ENCODE measurements at places on chromosomes 4 and X.

DNA sequence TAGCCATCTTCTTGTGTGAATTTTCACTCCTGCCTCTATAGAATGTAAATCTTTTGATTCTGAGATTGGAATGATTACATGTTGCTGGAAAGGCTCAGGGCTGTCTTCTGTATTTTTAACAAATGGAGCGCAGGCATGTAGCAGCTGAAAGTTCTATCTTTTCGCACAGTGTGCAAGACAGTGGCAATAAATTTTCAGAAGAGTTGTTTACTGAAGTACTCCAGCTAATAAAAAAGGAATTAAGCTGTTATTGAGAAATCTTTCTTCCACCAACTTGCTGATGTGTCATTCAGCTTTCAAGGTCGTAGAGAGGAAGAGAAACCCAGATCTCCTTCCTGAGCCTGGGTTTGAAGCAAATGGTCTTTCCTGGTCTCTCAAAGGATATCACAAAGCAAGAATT is 122.0 kb upstream of the PUDP start:
- DNase-seq, result no peak

DNA sequence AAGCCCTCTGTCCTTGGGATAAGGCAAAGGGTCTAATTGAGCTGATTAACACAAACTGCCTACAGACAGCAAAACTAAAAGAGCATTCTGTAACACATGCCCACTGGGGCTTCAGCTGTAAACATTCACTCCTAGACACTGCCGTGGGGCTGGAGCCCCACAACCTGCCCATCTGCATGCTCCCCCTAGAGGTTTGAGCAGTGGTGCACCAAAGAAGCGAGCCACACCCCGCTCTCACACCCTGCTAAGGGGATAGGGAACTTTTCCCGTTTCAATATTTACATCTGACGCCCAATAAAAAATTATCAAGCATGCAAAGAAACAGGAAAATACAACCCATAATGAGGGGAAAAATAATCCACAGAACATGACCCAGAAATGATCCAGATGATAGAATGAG is 46.9 kb upstream of the HSD17B10 start:
- no peak for DNase-seq

DNA sequence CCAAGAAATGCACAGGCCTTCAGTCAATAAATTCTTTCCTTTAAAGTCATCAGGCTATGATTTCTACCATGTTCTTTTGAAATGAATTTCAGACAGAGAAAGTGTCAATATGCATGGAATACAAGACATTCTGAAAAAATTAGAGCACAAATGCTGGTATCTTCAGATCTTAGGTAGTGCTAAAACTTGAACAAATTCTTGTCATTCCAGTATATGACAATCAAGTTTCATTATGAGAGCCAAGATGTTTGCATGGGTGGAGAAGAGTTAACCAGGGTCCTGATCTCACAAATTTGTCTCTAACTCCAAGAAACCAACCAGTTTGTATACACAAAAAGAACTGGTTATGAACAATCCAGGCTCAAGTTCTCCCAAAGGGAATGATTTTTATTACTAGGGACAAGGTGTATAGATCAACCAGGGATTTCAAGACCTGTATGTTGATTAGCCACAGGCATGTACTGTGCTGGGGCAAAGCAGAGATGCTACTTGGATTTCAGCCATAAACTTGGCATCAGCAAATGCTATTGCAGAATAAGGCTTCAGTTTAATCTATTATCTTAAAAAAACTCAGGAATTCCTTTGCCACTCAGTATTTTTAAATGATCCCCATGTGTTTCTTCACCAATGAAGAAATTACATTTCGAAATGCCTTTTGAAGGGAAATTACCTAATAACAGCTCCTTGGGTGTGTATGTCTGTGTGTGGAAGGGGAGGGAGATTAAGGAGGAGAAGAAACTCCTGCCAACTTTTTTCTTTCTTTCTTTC is 69.7 kb downstream of the FANCB start:
- DNase-seq, result no peak

DNA sequence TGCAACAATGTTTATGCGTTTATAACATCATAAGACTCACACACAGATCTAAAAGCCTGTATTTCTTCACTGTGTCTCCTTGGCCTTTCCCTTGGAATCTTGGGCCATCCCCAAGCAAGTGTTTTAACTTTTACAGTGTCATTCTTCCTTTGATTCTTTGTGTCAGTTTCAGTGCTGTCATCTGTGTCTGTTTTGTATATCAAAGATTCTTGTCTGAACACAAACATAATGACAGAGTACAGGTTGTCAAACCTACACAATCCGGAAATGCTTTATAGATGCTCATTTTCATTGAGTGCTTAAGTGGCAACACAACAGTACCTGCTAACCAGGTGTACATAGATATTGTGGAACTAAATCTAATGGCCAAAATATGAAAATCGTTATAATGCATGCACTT is 1500.0 kb downstream of the TECRL start:
- no peak for DNase-seq

DNA sequence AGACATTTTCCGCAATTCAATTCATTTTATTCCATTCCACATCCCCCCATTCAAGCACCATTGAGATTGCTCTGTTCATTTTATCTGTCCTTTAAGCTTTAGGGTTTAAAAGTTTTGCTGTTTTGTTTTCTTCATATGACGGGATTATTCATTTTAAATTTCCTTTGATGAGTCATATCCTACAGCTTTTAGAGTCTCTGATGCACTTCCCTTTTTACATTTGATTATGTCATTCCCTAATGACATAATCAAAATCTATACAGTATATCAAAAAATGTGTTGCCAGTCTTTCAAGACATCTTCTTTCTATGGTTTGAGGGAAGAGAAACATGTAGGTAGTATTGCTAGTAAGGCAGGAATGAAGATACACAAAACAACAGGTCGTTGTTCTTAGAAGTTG is 456.3 kb downstream of the PDGFC start:
- no peak for DNase-seq

GRCh38 chrX:119991005-119991787 is 47.6 kb upstream of the NKAP start:
- no peak for DNase-seq

DNA sequence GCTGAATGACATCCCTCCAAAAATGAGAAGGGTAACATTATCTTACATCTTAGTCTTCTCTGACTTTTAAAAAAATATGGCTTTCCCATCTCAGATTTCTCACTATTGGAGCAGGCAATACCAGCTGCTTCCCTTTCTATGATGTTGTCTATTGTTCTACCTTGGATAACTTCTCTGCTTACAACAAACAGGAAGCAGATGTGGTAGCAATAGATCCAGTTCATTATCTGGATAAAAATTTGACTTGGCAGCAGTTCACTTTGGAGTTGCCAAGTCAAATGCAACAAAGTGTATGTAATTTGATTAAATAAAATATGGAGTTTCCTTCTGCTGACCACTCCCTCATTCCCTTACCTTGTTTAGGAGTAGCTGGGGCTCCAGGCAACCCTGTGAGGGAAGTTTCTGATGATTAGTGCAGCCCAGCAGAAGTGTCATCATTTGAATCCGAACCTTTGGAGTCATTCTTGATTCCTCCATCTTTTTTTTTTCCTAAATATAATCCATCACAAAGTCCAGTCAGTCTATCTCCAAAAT is 72.0 kb upstream of the GPRIN3 start:
- DNase-seq, result no peak

GRCh38 chr4:8307714-8308113 is 38.2 kb downstream of the HTRA3 start:
- no peak for DNase-seq
